Activated CD4-positive, alpha-beta T cell treated with anti-CD3 and anti-CD28 coated beads, Interleukin-2, amount 10 ng/mL, durations not matched to agents 7 days and 5 days (primary cell): ENCODE measurements at places on chromosomes 12 and 14. TPM values are rescaled to one million over a fixed set of nuclear protein-coding genes. Genes with fewer than 3 reads are reported as not detected.

The DBX2 gene
- not detected for total RNA-seq

The PNP gene
- 183 TPM for total RNA-seq

The PTPRO gene
- 7.7 TPM for total RNA-seq

The SUPT16H gene
- 125 TPM for total RNA-seq

The KCNC2 gene
- not detected for total RNA-seq

The HOXC9 gene
- not detected for total RNA-seq

The G2E3 gene
- 39.2 TPM for total RNA-seq

The LRTM2 gene
- not detected for total RNA-seq

The NKX2-1 gene
- not detected for total RNA-seq

The CFAP54 gene
- total RNA-seq, result 0.23 TPM

The ST8SIA1 gene
- total RNA-seq, result 0.52 TPM

The INSM2 gene
- not detected for total RNA-seq

The GPX2 gene
- not detected for total RNA-seq

The EID3 gene
- 6.9 TPM for total RNA-seq

The SCARB1 gene
- total RNA-seq, result 5.3 TPM

The HOXC11 gene
- not detected for total RNA-seq

The ALDH2 gene
- total RNA-seq, result 0.35 TPM

The LIMA1 gene
- 22.4 TPM for total RNA-seq

The APPL2 gene
- 24.6 TPM for total RNA-seq

The SERPINA12 gene
- total RNA-seq, result not detected

The CIROP gene
- total RNA-seq, result not detected

The IAPP gene
- not detected for total RNA-seq

The HPD gene
- total RNA-seq, result not detected
